SK-N-DZ (cell line): ENCODE measurements at places on chromosomes 16 and 17.

GRCh38 chr16:66039793-66040192, 326.7 kb upstream of the CDH5 start:
- no peak for DNase-seq

GRCh38 chr16:71870818-71871217, 13.2 kb downstream of the ZNF821 start:
- no peak for DNase-seq

- no peak for DNase-seq
Measured at GRCh38 chr17:68318103-68318991, 27.1 kb downstream of the ARSG start.

DNA sequence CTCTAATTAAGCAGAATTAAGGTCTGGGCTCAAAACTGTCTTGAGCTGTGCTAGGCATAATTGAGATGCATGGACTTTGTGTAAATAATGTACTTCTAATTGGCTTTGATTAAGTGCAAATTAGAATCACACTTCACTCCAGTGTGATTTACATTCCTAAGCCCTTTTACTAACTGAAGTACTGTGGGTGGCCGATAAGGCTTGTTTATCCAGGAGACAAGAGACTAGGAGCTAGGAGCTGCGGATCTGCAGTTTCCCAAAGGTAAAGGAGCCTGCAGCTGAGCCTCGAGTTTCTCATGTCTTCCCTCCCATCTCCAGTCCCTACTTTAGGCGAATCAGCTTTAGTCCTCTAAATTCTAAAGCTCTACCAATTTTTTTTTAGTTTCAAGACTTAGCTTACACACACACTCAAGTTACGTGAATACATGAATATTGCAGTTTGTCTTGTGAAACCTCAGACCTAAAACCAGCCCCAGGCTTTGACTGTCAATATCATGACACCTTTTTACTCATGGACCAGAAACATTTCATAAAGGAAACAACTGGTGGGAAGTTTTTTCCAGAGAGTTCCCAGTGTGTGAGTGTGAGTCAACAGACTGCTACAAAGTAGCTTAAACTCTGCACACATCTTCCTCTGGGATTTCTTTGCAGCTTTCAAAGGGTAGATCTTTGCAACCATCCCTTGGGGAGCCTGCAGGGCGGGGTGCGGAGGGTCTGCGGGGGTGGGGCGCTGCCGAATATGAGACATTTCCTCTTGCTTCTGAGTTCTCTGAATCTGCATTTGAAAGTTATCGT, 113.9 kb upstream of the TBX2 start:
- DNase-seq: no peak

DNA sequence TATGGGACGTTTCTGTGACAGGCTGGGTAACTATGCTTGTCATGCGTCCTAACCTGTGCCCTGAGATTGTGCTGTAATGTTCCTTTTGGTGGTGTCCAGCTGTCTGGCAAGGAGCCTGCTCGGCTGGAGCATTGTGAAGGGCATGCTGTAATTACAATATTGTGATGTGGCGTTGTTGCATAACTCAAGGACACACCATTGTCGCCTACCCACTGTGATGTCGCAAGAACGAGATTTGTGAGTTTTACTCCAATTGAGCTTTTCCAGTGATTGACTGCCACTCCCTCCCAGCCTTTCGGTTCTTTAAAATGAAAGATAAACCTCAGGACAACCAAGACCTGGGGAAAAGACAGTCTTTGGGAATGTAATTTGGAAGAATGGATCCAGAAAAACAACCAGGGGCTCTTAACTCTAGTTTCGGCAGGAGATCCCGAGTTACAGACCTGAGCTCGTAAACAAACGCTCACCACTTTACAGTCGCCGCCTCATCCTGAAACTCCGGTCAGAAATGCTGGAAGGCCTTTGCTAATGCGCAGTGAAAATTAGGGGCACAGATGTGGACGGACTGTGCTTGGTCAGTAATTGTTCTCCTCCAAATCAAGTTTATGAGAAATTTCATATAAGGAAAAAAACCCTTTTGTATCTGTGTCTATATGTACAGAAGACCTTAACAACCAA, 1.3 kb downstream of the ZNF750 start:
- DNase-seq: no peak

GRCh38 chr17:28004344-28004743, 38.1 kb upstream of the NLK start:
- no peak for DNase-seq

- DNase-seq: no peak
Measured at GRCh38 chr17:37028040-37028439, 79.3 kb downstream of the AATF start.

GRCh38 chr16:28087140-28087660, 23.7 kb upstream of the GSG1L start:
- no peak for DNase-seq

- DNase-seq: no peak
Measured at GRCh38 chr16:16155234-16155633, 68.1 kb downstream of the ABCC6 start.

- no peak for DNase-seq
Measured at GRCh38 chr16:18979936-18980335, 3.8 kb upstream of the TMC7 start.

DNA sequence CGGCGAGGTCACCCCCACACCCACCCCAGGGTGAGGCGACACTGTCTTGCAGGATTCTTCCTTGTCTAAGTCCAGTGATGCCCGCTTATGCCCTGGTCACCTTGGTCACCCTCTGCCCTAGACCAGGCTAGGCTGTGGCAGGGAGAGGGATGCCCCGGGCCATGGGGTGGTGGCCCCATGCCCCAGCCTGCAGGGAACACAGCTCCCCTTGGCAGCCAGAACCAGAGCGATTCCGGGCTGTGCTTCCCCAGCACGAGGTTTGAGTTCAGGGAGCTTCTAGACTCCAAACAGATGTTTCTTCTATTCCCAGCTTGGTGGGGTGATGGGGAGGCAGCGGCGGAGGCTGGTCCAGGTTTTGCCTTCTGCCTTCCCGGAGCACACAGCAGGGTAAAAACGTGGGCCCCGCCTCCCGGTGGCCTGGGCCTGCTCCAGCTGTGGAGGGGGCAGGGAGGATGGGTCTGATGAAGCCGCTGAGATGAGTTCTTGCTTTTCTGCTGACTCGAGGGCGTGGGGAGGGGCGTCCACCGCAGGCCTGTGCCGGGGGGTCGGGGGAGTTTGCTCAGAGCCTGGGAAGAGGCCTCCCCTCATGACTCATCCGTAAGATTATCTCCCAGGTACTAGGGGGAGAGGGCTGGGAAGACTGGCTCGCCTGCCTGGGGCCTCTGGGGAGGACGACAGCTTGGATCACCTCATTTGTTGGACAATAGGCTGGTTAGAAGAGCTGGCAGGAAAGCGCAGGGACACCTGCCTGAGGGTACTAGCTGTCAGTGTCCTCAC, 15.4 kb downstream of the SMTNL2 start:
- no peak for DNase-seq

DNA sequence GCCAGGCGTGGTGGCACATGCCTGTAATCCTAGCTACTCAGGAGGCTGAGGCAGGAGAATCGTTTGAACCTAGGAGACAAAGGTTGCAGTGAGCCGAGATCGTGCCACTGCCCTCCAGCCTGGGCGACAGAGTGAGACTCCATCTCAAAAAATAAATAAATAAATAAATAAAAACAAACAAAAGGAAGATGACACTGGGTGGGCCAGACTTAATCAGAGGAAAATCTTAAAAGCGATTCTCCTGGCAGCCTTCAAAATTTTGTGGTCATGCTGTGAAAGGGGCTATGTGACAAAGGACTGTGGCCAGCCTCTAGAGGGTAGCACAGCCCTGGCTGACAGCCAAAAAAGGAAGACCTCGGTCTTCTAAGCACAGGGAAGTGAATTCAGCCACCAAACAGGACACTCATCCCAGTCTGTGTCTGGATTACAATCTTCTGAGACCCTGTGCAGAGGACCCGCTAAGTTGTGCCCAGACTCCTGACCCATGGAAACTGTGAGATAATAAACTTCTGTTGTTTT, 391.1 kb downstream of the CNTNAP4 start:
- peak; percentile 74 for DNase-seq

- DNase-seq: no peak
Measured at GRCh38 chr17:50079334-50080095, 15.6 kb upstream of the PDK2 start.

GRCh38 chr16:72590151-72590937, 418.4 kb upstream of the PMFBP1 start:
- no peak for DNase-seq

GRCh38 chr17:34644941-34645550, 65.7 kb downstream of the TMEM132E start:
- peak; percentile 44 for DNase-seq

- DNase-seq: peak; percentile 21
Measured at GRCh38 chr17:688100-688989, 26.3 kb downstream of the VPS53 start.

DNA sequence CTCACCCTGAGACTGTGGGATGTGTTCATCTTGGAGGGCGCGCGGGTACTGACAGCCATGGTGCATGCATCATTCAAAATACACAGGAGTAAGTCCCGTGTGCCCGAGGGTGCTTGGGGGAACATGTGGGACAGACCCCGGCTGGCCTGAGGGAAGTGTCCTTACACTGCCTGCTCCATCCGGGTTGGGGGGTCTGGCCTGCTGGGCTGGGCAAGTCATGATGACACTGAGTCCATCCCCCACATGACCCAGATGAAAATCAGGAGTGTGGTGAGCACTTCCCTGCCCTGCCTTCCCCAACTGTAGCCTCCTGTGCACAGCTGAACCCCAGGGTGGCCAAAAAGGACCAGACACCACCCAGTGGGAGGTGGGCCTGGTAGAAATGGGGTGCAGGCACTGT, 10.8 kb downstream of the TBC1D26 start:
- DNase-seq: no peak

DNA sequence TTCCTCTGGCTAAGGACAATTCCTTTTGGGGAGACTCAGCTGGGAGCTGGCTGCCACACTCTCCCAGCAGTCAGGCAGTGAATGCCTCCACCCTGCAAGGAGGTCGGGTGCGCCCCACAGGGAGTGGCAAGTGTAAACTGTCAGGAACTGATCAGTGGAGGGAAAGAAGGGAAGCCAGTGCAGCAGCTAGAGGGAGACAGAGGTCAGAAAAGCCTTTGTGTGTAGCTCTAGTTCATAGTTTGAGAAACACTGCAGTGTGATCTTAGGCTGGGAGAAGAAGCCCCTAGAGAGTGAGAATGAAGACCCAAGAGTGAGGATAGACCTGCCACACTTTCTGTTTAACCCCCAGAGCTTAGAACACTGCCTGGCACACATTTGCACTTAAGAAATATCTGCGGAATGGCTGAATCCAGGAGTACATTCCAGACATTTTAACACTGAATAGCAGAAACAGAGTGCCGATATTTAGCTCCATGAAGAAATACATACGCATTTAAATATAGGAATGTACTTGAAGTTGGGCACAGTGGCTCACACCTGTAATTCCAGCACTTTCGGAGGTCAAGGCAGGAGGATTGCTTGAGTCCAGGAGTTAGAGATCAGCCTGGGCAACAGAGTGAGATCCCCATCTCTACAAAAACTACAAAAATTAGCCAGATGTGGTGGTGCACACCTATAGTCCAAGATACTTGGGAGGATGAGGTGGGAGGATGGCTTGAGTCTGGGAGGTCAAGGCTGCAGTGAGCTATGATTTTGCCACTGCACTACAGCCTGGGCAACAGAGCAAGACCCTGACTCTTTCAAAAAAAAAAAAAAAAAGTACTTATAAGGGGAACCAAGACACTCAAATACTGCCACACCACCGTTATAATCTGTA, 11.1 kb upstream of the SLC5A11 start:
- peak; percentile 27 for DNase-seq

DNA sequence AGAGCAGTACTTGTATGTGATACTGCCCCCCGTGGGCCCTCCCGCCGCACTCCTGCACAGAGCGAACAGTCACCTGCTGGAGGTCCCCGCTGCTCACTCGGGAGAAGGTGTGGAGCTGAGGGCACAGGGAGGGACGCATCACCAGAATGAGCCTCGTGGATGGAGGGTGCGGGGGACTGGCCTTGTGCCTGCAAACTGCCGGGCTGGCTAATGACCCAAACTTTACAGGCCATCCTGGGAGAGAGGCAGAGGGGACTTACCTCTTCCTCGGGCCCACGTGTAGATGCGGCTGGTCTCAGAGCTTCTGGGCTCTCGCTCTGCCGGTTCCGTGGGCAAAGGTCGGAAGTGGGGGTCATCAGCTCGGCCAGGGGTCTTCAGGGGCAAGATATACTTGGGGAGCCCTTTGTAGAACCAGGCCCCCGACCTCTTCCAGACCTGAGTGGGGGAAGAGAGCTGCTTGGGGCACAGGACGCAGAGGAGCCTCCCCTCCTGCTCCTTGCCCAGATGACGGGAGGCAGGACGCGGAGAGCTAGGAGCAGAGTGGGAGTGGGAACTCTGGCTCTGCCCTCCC, 65.5 kb upstream of the DOC2B start:
- no peak for DNase-seq

DNA sequence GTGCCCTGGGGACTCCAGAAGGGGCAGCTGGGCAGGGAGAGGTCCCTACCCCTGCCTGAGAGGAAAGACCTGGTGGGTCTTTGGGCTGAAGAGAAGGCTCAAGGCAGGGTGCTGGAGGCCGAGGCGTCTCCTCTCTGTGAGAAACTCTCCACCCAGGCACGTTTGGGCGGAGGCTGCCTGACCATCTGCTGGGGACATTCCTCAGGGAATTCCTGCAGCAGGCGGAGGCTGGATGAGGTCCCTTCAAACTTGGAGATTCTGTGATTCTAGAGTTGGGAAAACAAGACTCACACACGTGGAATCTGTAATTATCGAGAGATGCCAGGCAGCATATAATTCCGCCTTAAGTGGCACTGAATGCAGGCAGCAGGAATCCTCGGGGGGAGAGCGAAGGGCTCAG, 21.1 kb upstream of the PHF12 start:
- DNase-seq: no peak

DNA sequence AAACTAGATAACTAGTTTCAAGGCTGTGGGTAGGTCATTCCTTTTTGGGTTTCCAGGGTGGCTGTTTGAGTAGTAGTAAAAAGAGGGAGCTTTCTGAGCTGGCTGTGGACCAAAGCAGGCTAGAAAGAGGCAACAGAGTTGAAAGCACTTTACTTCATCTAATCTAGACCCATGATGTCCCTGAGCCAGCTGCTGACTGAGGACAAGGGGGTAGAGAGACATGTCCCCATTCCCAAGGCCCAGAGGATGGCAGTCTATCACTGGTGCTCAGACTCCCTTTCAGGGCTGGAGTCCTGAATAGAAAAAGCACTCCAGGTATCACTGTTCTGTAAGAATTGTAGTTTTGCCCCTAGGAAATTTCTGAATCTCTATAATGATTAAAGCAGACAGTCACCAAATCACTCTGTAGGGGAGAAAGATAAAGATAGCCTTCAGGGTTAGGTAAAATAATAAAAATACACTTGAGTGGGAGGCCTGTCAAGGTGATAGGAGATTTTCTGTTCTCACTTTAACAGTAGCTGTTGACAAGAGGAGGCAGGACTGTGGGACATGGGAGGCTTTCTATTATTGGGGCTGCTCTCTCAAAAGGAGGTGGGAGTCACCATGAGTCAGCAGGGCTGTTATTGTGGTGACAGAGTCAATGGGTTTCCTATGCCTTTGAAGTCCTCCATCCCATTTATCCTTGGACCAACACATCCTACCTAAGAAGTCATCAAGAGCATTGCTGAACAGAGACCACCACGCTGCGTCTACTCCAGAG, 190.2 kb upstream of the MPHOSPH6 start:
- no peak for DNase-seq
